ENCODE measurements at places on chromosomes 6 and 20.

DNA sequence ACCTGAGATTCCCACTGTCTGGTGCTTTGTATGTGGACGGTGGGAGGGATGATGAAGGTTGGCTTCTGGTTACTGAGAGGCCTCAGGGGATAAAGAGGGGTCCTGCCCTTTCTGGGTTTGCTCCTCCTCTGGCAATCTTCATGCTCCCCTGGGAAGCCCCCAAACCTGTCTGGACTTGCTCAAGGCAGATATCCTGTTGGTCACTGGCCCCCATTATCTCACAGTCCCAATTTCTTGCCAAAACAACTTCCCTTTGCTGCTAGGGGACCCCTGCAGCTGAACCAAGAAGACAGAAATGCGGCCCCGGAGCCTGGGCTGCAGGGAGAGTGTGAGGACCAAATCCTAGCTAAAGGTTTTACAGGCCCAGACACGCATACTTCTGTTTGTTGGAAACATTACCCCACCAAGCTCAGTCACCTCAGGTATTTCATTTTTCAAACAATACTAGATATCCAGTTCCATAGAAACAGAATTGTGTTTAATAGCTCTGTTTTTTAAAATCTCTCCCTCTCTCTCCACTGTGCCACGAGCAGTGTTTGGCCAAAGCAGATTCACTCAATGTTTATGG, 63.4 kb upstream of the MRPS10 start:
- no peak for DNase-seq

DNA sequence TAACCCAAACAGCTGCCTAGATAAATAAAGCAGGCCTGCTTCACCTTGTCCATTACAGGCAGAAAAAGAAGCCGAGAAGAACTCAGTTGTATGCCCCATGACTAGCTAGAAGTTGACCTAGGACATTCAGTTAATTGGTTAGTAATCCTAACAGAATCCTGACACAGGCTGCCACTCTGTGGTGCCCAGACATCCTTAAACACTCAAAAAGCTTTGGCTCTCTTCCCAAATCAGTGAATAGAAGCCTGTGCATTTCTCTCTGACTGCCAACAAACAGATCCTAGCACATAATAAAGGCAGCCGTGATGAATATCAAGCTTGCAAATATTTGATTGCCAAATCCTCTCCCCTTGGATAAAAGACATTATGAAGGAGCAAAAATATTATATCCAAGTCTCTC, 519.1 kb upstream of the EYS start:
- DNase-seq: no peak

- DNase-seq: no peak
Observed at GRCh38 chr20:48599748-48600469, 227.9 kb downstream of the PREX1 start.

DNA sequence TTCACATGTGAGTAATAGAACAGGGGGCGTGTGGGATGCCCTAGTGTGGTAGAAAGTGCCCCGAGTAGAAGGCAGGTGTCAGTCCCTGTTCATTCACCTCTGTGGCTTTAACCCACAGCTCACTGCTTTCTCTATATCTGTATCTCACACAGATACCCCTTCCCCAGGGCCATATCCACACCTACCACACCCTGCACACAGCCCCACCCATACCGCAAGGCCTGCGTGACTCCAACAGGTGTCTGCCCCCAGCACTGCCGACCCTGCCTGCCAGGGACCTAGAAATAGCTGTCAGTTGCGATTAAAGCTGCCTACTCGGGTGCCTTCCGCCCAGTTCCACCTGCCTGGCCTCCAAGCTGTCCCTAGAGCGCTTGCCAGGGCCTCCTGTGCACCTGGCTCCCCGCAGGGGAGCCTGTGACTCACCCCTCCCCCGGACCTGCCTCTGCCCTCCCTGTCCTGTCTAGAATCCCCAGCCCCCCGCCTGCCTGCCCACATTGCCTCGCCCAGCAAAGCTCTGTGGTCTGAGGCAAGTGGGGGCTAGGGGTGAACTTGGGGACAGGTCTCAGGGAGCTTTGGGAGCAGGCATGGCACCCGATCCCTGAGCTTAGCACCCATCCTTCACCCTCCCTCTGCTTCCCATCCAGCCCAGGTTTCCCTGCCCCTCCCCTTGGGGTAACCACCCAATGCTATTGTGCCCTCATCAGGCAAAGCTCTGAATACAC, 38.3 kb upstream of the ID1 start:
- DNase-seq: no peak

GRCh38 chr6:28742668-28743270, 181.0 kb downstream of the TRIM27 start:
- no peak for DNase-seq

DNA sequence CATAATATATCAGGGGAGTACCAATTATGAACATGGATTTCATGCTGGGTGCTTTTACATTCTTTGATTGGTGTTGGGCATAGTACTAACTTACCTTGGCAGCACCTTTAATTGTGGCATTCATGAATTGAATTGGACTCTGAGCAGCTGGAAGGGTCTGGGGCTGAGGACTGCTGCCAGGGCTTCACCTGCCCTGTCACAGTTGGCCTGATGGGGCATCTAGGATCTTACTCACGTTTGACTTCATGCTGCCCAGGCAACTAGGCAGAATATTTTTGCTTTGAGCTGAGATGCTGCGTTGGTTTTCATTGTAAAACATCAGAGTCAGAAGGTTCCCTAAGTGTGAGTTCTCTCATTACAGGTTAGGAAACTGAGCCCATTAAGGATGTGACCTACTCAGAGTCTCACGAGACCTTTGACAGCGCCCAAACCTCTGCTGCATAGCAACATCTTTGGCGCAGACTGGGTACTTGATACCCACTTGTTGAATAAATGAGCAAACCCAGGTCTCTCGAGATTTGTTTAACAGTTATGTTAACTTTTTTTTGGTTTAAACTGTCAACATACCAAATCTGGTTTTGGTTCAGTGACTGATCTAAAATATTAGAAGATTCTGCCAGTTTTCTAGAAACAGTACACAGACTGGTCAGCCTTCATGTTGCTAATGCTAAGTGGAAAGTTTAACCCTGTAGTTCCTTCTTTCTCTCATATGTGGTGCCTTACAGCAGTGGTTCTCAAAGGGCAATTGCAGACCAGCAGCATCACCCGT, 104.9 kb downstream of the TCP11 start:
- DNase-seq: no peak

DNA sequence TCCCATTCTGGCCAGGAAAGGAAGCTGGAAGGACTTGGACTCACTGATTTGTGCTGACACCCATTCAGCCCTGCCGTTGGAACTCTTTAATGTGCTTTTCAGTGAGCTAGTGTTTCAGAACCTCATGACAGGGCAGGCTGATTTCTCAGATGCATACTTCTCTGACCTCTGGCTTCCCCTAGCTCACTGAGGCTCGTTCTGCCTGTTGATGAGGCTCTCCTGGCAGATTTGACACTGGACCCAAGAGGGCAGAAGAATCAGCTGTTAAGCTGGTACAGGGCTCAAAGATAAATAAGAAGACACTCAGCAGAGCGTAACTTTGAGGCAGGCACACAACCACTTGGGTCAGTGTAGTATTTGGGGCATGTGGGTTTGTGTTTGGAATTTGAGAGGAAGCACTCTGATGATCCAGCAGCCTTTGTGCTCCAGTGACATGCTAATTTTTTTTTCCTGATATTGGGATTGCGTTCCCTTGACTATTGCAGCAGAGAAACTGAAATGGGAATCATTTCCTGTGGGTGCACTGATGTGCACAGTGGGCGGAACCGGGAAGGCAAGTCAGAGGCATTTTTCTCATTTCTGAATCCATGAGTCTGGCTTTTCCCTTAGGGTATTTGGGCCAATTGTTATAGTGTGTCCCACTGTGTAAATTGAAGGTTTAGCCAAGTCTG, 80.2 kb downstream of the CARMIL1 start:
- no peak for DNase-seq

DNA sequence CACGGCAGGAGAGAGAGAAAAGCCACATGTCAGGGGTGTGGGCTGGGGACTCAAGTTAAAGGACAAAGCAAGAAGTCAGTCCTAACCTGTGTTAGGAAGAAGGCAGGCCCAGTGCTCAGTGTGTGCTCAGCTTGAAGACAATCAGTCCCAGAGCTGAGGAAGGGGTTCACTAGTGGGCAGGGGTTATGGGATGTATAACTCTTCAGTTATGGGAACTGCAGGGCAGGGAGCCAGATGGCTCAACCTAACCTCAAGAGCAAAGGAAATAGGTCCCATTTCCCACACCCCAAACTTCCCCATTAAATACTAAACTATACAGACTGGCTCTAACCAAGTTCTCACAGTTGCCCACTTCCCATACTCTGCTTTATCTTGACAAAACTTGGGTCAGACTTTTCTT, 7.4 kb upstream of the SSTR4 start:
- no peak for DNase-seq

- no peak for DNase-seq
Observed at GRCh38 chr6:73532293-73532692, 11.5 kb upstream of the EEF1A1 start.

DNA sequence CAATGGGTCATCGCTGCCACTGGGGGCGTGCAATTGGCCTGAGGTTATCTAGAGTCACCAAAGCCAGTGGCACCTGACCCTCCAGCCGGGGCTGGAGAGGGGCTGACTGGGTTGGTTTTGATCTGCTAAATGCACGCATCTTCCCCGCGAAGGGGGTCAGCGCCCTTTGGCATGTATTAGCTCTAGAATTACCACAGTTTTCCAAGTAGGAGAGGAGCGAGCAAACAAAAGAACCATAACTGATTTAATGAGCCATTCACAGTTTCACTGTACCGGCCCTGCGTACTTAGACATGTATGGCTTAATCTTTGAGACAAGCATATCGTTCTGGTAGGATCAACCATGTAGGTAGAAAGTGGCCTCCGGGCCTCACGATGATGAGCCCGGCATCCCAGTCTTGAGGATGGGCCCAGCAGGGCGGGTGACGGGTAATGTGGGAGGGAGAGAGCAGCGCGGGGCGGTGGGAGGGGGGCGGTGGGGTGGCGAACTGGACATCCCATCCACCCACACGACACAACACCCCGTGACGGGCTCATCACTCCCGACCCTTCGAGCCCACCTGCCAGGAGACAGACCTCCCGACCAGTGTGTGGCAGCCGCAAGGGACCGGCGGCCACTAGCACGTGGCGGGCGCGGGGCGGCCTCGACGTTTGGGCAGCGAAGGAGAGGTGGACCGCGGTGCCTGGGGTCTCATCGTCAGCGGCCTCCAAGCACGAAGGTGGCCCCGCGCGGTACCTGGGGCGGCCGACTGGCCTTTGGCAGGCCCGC, 1957.5 kb upstream of the DEFB115 start:
- DNase-seq: no peak

- no peak for DNase-seq
Observed at GRCh38 chr6:32617751-32618150, 19.5 kb upstream of the HLA-DQA1 start.

GRCh38 chr6:100846276-100846675, 34.9 kb downstream of the ASCC3 start:
- no peak for DNase-seq

GRCh38 chr6:68641172-68641571, 6.1 kb downstream of the ADGRB3 start:
- DNase-seq: no peak

GRCh38 chr6:31870385-31870921, 7.8 kb upstream of the NEU1 start:
- no peak for DNase-seq

DNA sequence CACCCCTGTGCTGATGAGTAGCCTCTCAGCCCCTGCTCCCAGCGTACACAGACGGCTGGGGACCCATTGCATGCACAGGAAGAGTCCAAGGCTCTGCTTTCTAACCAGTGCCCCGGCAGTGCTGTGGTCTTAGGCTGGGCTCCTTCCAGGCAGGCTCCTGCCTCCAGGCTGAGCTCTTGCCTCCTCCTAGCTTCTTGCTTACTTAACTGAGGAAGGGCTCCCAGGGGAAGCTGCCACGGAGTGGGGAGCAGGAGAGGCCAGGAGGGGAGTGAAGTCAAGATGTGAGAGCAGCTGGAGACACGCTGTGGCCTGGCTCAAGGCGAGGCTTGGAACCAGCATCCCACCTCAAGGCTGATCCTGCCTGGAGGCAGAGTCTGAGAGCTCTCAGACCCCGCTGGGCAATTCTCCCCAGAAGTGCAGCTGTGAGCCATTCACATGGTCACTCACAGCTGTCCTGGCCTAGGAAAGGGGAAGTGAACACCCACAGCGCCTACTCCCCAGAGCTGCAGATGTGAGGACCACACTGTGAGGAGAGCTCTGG, 141.0 kb downstream of the TBXT start:
- DNase-seq: no peak

DNA sequence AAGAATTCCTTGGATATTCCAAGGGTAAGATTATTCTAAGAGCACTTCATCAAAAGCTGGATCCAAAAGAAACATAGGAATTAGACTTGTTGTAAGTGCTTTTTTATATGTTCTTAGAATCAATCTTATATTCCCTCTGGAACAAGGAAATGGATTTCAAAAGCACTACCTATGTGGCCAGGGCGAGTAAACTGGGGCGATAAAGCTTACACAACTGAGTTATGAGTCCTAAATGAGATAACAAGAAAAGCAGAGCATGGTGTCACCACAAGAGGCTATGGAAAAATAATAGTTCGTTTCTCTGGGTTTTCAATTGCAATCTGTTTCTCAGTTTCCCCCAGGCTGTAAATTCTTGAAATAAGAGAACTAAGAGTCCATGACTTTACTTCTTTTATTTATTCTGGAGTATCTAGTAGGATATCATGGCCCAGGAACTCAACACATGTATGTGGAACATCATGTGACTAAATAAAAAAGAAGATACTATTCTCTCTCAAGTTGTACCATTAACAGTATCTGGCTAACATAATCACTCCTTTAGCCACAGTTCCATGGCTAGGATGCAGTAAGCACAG, 51.5 kb downstream of the NUDT3 start:
- DNase-seq: no peak
